ENCODE measurements at places on chromosomes 6 and 20.

DNA sequence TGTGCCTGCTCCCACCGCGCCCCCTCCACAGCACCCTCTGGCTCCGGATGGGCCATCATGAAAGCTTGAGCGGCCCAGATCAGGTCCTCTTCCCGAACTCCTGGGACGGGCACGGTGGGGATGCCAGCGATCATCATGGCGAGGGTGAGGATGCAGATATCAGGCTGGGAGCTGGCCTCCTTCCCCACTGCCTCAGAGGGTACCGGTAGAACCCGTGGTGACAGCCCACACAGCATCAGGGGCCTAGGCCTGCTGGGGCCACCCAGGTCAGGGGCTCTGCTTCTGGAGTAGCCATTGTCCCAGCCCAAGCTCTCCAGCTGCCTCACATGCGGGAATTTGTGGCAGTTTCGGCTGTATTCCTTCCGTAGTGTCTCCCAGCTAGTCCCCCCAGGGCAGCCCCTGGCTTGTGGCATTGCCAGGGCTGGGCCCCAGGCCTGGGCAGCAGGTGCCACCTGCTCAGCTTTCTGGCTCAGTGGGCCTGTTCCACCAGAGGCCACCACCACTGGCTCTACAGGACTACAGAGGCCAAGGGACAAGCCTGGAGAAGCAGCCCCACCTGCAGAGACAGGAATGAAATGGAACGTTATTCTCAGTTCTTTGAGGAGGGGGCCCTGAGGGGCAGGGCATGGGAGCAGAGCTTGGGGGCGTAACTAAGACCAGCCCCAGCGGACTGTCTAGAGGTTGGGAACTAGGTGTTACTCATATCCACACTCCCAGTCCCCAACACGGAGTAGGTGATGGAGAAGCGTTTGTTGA, 654 bp downstream of the SPATA25 start:
- DNase-seq: no peak

- no peak for DNase-seq
Measured at GRCh38 chr20:63889241-63890200, 5.4 kb upstream of the DNAJC5 start.

GRCh38 chr6:90401933-90402830, 105.5 kb upstream of the BACH2 start:
- no peak for DNase-seq

DNA sequence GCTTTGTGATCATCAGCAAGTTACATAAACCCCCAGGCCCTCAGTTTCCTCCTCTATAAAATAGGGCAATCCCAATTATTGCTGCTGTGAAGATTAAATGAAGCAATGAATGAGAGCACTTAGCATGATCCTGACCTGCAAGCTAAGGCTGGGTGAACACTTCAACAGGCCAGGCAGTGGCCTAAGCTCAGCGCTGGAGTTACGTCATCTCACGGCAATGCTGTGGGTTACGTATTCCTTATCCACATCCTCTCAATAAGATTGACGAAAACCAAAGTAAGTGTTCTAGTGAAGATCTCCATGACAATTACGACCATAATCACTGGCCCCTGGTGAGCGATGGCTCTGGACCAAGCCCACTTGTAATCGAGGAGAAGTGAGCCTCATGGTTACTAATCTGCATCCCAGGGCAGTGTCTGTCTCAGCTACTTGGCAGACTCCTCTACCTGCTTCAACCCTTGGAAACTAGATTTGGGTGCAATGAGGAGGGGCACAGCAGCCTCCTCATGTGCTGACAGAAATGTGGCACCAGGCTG, 274.1 kb upstream of the ARID1B start:
- no peak for DNase-seq

DNA sequence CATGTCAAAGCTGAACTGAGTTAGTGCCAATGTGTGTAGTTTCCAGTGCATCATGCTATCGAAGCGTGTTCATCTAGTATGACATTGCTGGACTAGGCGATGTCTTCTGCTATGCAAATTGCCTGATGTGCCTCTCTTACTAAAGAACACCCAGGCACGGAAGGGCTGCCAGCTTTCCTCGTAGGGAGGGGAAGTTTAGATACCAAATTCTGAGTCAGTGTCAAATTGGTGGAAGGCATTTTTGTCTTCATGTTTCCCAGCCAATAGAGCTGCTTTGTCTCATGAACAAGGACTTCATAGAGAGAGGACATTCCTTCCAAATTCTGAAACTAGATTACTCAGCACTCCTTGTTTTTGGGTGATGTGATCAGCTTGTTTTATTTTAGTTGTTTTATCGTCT, 320.1 kb downstream of the BTBD3 start:
- DNase-seq: no peak

DNA sequence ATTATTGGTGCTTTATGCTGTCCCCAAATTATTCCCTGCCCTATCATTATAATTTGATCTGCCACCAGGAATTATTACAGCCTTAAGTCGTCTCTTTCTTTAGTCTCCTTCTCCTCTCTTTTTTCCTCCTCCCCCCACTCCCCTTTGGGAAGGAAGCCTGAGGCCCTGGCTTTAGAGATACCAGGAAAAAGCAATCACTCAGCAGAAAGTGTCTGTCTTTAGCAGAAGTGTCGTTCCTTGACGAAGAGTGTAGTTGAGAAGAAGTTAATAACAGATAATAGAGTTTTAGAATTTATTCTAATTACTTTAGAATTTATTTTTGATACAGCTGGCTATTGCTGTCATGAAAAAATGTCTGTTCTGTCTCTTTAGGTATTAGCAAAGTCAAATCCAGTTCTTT, 16.5 kb downstream of the LIN28B start:
- no peak for DNase-seq

DNA sequence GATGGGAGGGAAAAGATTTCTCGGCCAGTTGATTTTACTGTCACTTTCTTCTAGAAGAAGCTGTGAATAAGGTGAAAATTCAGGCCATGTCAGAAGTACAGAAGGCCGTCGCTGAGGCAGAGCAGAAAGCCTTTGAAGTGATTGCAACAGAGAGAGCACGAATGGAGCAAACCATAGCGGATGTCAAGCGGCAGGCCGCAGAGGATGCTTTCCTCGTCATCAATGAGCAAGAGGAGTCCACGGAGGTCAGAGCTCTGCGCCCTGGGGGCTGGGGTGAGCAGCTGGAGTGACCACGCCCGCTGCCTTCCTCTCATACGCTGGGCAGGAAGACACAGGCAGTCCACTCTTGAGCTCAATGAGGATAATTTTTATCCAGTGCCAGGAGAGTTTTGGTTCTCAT, 21.8 kb upstream of the C20orf144 start:
- DNase-seq: no peak

GRCh38 chr6:35586542-35586941, 73.8 kb upstream of the TULP1 start:
- no peak for DNase-seq

GRCh38 chr6:42460883-42461282, 9.2 kb upstream of the TRERF1 start:
- no peak for DNase-seq

DNA sequence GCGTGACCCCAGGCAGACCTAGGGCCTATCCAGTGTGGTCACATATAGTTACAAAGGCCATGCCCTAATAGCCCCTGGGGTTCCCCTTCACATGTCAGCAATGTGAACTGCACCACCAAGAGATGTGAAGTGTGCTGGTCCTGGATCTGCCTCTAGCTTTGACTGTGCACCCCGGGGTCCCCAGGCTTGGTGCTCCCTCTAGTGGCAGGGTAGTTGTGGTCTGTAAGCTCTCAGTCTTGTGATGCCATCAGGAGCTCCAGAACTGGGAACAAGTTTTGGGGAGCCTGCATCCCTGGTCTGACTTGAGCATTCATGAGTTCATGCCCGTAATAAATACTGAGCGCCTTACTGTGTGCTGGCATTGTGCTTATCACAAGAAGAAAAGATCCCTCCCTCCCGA, 143.4 kb downstream of the DHX35 start:
- DNase-seq: no peak

DNA sequence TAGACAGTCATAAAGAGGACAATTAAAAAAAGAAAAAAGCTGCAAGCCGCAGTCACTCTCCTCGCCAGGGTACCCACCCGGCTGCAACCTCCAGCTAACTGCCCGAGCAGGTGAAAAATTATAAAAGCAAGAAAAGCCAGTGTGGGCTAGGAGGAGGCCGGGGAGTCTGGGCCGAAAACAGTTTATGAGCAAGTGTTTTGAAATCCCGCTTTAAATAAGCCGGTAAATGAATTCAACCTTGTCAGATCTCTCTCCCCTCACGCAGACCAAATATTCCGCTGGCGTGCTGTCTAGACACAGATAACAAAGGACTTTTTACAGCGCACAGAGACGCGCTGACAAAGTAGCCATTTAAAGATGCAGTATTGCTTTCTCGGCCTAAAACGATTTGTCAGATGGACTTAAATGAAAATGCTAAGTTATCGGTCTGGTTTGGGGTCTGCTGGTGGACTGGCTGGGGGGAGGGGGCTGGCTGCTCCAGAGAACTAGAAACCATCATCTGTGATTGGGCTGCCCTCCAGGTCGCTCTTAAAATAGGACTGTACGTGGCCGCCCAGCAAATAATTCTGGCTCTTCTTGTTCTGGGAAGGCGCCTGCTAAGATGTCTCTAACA, 24.6 kb downstream of the PMEPA1 start:
- no peak for DNase-seq

DNA sequence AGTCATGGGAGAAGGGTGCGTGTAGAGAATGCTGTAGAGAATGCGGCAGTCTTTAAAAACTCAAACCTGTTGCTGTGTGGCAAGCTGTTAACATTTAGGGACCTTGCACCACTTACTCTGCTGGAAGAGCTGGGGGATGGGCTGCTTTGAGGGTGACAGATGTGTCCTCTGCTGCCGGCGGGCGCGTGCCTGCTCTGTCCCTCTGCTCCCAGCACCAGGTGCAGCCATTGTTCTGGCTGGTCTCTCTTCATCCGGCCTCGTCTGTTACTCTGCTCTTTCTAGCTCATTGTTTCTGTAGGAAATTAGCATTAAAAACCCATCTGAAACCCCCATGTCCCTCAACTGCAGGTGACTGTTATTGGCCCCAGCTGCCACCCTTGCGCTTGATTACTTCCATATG, 78.5 kb downstream of the CBFA2T2 start:
- DNase-seq: no peak

GRCh38 chr20:62549029-62549428, 73.2 kb upstream of the GATA5 start:
- no peak for DNase-seq

- no peak for DNase-seq
Measured at GRCh38 chr6:10449751-10450150, 34.9 kb upstream of the TFAP2A start.

DNA sequence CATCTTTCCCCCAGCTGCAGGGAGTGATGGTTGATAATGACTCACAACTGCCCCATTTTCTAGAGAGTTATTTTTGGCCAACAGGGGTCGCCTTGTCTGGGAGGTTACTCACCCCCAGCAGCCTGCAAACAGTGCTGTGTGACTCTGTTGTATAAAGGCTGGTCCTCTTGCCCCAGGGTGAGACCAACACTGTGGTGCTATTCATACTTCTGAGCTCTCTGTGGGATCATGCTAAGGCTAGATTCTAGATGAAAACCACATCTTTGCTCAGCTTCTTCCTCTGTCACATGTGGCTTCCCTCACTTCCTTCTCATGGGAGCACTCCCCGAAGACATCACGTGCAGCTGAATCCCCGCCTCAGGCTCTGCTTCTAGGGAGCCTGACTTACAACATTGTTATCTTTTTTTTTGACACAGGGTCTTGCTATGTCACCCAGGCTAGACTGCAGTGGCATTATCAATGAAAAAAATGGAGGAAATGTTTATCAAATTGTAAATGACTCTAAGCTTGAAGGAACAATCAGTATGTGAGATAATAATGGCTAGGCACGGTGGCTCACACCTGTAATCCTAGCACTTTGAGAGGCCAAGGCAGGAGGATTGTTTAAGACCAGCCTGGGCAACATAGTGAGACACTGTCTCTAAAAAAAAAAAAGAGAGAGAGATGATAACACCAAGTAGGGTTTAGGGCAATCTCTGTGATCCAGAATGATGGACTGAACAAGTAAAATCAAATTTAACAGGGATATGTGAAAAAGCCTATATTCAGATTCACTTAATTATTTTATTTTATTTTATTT, 55.7 kb upstream of the SLC23A2 start:
- DNase-seq: peak; percentile 72

DNA sequence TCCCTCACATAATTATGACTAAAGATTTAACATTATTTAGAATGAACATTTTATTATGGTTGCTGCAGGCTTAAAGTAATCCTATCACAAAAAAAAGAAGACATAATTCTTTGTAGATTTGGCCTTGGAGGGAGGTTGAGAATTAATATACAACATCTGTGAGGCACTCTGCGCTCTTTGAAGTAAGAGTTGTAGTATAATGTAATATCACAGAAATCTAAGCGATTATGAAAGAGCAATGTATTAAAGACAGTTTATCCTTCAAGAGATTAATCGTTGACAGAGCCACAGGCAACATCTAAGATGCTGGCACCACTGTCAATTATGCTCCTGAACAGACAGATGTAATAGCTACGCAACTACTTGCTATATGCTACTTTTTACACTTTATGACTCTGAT, 946.8 kb downstream of the GRIK2 start:
- no peak for DNase-seq

DNA sequence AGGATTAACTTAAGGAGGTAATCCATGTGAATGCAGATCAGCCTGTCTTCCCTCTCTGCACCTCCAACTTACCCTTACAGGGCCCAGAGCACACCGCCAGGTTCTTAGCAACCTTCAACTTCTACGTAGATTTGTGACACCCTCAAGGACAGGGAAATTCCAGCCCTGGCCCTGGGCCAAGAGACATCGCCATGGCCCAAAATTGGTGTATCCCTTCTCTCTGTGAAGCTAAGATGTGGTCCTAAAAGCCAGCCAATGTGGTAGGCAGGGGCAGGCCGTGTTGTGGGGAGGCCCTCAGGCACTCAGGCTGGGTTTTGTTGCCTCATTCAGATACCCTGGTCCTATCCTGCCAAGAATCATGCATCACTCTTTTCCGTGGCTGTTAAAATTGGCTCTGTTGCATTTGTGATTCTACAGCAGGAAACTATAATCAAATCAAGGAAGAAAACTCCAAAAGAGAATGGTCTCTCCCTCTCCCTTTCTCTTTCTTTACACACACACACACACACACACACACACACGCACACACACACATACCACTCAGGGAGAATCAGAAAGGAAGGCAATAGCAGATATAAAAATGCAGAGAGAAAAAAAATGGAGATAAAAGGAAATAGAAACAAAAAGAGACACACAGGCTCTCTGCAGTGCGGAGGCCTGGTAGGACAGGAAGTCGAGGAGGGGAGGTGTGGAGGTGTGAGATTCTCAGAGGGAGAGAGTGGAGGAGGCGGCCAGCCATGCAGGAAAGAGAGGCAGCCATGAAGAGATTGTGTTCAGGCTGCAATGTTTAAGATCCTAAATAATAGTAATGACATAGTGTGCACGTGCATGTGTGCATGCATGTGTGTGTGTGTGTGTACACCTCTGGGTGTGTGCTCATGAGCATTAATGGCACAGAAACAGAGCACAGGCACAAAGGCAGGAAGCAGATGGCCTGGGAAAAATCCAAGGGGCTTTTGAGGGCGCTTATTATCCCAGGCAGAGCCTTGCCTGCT, 201.8 kb upstream of the LRFN2 start:
- no peak for DNase-seq

Data from activated T-cell treated with anti-CD3 and anti-CD28 coated beads for 24 hours (primary cell).